Stimulated activated CD8-positive, alpha-beta memory T cell treated with anti-CD3 and anti-CD28 coated beads, Interleukin-15, amount 100 ng/mL, for 48 hours (primary cell): ENCODE measurements at places on chromosomes 4 and X.

DNA sequence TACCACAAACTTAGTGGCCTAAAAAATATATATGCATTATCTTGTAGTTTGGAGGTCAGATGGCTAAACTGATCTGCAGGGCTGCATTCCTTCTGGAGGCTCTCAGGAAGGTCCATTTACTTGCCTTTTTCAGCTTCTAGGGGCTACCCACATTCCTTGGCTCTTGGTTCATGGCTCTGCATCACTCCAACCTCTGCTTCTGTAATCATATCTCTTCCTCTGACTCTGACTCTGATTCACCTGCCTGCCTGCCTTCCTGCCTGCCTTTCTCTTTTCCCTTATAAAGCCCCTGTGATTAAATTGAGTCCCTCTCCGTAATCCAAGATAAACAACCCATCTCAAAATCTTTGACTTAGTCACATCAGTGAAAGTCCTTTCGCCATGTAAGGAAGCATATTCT is 25.0 kb upstream of the FRMPD4 start:
- no peak for DNase-seq

- no peak for DNase-seq
Observed at GRCh38 chr4:188492886-188493285, 353.6 kb downstream of the TRIML1 start.

GRCh38 chrX:44352758-44353157 is 9.3 kb upstream of the EFHC2 start:
- no peak for DNase-seq

GRCh38 chrX:135981010-135981409 is 4.2 kb upstream of the SLC9A6 start:
- DNase-seq, result no peak

GRCh38 chrX:154437971-154438893 is 1.3 kb downstream of the GDI1 start:
- no peak for DNase-seq

- no peak for DNase-seq
Observed at GRCh38 chr4:7398104-7398423, 36.7 kb downstream of the PSAPL1 start.

DNA sequence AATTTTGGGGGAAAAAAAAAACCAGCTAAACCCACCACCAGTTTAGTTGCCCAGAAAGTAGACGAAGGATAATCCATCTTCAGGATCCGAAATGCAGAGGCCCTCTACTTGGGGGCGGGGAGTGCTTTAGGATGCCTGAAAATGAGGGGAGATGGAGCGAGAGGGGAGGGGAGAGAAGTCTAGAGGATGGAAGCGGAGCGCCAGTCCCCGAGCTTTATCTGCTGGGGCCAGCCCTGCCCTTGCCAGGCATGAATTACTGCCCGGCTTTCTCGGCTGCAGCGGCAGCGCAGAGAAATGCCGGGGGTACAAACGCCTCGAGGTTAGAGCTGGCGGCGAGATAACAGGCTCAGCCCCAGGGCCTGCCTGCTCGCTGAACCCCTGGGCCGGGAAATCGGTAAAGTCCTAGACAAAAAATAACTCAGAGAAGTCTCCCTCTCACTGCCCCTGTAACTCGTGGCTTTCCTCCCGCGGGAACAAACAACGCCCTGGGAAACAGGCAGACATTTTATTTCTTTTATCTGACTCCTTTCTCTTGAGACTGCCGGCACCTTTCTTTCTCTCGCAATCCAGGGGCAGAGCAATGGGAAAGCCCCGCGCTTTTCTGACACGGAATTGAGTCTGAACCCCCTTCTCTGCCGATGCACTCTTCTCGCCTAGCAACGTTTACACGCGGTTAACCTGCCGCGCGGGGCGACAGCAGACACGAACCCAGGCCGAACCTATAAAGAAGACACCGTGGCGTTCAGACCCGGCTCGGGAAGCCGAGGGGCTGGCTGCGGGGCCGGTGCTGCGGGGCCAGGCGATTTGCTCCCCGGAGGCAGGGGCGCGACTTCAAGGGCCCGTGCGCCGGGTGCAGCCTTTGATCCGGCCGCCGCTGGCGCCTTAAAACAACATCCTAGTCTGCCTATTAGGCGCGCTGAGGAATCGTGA is 3.1 kb upstream of the MSX1 start:
- DNase-seq, result no peak

- DNase-seq, result no peak
Observed at GRCh38 chrX:21973321-21974010, 33.0 kb downstream of the SMS start.

DNA sequence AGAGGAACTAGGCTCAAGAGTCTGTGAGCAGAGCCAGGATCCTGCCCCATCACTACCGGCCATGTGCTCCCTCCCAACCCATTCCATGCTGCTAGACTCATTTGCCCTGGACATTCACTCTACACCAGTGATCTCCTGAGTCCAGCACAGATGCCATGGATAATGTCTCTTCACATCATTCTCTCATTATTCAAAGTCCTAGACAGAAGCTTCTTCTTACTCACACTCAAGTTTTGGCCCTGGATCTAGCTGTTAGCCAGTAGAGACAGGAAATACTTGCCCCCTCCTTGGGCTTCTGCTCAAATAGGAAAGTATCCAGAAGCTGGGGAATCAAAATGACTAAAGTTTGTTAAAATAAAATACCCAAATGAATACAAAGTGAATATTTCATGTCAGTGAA is 266.8 kb upstream of the LDB2 start:
- no peak for DNase-seq

DNA sequence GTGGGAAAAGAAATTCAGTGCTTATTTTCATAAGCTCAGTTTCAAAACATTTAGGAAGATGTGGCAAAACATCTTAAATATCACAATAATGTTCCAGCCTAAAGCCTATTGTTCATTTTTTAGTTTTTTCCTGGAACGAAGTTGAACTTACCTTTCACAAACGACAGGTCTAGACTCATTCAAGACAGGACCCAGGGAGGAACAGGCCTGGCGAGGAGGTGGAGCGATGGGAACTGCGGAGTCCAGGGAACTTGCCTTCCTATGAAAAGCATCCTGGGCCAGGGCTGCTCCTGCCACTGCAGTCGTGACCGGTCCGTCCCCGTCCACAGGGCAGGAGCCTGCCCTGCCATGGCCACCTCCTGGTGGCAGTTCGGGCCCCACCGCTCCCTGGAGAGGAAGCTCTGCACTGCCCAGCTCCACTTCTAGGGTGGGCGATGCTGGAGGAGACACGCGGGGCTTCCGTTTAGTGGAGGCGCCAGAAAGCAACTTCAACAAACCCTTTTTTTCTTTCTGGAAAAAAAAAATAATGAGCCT is 96.7 kb upstream of the CBR4 start:
- no peak for DNase-seq

DNA sequence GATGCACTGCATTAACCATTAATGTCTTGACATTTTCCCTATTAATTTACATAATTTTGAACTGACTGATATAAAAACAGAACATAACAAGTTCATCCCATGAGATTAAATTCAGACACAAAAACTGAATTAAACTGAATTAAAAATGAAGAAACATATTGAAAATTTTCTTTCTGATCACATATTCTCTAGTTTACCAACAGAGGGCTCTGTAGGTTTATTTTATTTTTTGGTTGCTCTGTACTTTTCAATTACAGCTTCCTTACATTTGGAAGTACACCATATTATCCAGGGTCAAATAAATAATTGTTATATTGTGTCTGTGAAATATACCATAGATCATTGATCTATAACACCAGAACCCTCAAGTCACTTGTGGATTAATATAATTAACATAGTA is 27.3 kb upstream of the CT83 start:
- DNase-seq, result no peak

DNA sequence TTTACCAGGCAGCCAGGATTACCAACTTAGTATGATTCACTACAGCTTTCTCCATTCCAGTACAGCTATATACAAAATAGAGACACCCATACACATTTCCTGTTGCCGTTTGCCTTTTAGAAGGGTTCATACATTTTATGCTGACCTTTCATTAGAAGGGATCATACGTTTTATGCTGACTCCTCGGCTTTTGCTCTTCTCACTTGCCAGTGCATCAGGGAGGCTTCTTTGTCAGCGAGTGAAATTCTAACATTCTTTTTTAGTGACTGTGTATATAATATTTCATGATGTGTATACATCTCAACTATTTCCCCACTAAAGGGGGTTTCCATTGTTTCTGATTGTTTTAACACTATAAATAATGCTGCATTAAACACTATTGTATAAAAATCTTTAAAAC is 552.6 kb downstream of the TRIML1 start:
- no peak for DNase-seq

DNA sequence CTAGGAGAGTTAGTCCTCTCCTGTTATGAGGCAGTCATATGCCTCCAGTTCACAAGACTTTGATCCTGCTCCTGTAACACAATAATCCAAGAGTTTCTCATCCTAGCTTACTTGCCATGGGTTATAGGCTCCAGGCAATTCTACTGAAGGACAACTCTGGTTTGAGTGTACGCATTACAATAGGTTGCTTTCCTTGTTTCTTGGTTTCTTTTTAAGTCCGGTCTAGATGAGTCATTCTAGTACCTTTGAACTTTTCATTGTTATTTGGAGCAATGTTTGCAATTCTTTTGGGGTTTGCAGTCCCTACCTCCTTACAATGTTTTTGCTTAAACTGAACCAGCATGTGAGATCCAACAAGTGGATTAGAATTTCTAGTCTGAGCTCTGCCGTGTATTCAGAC is 109.1 kb downstream of the ANAPC4 start:
- DNase-seq, result no peak

GRCh38 chr4:4417886-4418285 is 31.0 kb downstream of the NSG1 start:
- no peak for DNase-seq

DNA sequence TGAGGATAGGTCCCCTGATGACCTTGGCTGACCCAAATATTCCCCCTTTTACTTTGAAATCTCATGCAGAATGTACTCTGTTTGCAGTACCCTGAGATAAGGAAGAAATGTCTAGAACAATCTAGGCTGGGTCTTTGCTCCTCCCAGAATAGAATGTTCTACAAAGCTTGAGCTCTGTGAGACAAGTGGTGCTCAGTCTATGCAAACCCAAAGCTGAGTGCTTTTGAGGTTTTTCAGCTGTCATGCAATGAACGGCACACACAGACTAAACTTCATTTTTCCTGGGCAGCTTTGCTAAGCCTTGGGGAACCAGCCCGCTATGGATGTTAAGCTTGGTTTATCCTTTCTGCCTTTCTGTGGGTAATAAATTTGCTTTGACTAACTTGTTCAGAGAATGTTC is 513.6 kb downstream of the FAT4 start:
- no peak for DNase-seq

GRCh38 chrX:109774706-109775105 is 41.6 kb upstream of the ACSL4 start:
- DNase-seq, result no peak

GRCh38 chr4:2712261-2712842 is 43.8 kb downstream of the TNIP2 start:
- no peak for DNase-seq

DNA sequence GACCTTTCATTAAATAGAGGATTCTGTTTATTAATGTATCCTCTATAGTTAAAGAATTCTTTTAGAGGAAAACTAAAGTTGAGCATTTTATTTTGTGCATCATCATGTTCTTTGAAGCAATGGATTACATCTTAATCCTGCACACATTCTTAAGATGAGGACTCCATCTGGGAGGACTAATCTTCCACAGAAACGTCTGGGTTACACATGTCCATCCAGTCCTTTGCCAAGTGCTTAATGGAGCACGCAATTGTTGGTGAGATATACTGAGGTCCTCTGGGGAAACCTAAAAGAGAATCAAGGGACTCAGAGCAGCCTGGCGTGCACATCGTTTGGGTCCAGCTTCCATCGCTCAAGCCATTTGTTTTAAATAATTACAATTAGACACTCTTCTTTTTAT is 115.1 kb upstream of the SFRP2 start:
- no peak for DNase-seq

DNA sequence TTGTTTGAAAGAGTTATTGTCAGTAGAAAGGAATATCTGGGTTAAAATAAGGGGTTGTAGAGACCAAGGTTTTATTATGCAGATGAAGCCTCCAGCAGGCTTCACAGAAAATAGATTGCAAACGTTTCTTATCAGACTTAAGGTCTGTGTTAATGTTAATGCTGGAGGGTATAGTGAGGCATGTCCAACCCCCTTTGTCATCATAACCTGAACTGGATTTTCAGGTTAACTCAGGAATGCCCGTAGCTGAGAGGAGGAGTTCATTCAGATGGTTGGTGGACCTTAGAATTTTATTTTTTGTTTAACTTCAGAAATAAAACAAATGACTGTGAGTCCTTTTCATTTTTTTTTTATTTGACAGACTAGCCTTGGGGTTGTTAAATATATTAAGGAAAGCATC is 354.1 kb downstream of the GPM6A start:
- DNase-seq, result no peak

GRCh38 chrX:83077606-83078005 is 430.5 kb upstream of the POU3F4 start:
- no peak for DNase-seq

DNA sequence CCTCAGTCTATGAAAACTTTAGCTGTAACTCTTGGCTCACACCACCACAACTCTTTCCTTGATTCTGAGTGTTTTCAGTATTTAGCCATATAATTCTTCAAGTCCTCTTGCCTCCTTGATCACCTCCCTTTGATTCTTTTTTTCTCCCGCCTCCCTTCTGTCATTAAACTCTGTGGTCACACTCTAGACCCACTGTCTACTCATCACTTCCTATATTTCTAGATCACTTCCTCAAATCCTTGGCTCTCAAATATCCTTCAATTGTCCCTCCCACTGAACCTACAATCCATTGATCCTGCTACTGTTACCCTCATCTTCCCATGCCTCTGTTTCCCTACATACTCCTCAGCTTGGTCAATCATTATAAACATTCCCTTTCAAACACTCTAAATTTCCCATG is 12.4 kb upstream of the CXXC4 start:
- DNase-seq, result no peak

GRCh38 chr4:73919691-73920090 is 50.5 kb downstream of the CXCL1 start:
- no peak for DNase-seq

- no peak for DNase-seq
Observed at GRCh38 chr4:170698334-170698733, 608.6 kb upstream of the AADAT start.

- no peak for DNase-seq
Observed at GRCh38 chr4:153755186-153755585, 4.6 kb downstream of the RNF175 start.

- DNase-seq, result no peak
Observed at GRCh38 chr4:79922011-79922410, 151.0 kb downstream of the ANTXR2 start.

GRCh38 chr4:126937846-126938422 is 694.8 kb upstream of the INTU start:
- no peak for DNase-seq

- peak; percentile 62 for DNase-seq
Observed at GRCh38 chr4:147799986-147800555, 68.2 kb downstream of the ARHGAP10 start.

- DNase-seq, result no peak
Observed at GRCh38 chr4:55121246-55121645, 4.1 kb downstream of the KDR start.
